ENCODE measurements at places on chromosomes 11 and 22.
A peak's percentile ranks its signal among the peaks of the same experiment; 100 is the strongest.

DNA sequence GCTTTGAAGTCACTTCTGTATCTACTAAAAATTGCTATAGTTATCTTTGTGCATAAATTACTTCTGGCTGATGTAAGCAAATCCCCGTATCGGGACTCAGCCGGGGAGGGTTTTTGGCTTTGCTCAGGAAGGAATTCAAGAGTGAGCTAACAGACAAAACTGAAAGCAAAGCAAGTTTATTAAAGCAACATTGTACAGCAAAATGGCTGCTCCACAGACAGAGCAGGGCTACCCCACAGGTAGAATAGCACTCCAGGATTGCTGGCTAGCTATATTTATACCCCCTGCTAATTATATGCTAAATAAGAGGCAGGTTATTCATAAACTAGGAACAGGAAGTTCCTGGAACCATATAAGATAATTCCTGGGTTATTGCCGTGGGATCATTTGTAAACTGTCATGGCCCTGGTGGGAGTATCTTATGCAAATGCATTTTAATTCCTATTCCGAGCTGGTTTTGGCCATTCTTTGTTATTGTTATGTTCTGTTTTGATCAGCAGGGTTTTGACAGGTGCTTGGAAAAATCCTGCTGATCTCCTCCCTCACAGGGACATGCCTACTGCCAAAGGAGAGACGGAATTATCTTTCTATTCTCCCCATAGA, 15.2 kb downstream of the MIF start:
- DNase-seq: no peak

DNA sequence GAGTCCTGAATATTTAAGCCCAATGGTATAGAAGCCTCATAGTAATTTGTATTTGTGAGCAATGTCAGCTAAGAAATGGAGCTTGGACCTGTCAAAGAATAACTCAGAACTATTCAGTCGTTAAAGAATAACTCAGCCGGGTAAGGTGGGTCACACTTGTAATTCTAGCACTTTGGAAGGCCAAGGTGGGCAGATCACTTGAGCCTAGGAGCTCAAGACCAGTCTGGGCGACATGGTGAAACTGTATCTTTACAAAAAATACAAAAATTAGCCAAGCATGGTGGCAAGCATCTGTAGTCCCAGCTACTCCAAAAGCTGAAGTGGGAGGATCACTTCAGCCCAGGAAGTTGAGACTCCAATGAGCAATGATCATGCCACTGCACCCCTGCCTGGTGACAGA, 1526.5 kb downstream of the LRRC4C start:
- DNase-seq: no peak

DNA sequence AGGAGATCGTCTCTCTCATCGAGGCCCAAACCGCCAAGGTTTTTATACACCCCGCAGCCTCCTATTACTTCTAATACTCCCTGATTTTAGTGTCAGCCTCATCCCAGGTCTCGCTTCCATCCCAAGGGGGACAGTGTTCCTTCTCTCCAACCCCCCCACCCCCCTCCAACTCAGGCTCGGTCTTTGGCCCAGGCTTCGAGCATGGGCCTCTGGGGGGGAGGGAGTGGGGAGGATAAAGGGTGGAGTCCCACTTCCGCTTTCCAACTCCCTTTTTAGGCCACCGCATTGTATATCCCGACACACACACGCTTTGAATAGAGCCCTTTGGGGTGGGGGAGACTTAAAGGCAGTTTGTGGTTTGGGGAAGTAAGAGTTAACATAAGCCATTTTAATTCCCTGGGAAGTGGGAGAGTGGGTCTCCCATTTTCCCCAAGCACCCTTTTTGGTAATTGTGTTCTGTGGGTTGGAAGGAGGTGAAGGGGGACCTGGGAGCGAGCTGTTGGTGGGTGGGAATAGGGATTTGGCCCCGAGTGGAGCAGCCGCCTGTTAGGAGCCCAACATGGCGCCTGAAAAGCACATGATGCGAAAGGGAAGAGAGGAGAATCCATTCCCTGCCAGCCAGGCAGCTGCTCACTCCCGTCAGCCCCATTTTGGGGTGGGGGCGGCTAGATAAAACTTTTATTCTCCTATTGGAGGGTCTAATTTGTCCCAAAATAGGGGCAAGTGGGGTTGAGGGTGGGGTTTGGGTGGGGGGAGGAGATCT, 844 bp downstream of the PCF11 start:
- DNase-seq: peak; percentile 43

GRCh38 chr11:23679041-23679440, 817.8 kb upstream of the LUZP2 start:
- DNase-seq: no peak

GRCh38 chr11:7032692-7033091, 12.4 kb downstream of the NLRP14 start:
- no peak for DNase-seq

DNA sequence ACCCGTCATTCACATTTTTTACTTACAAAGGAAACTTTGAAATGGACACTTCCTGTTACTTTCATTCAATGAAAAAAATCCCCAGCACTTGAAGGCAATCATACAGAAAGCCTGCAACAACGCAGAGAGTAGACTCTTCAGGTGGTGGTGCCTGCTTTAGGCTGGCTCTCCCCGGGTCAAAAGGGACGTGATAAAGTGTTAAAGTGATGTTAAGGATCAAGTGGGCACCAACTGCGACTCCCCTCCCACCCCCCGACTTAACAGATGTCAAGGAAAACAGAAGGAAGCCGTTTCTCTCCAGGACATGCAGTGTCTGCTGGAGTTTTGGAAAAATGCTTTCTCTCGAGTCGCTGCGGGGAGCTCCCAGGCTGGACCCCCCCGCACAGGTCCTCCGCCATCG, 414 bp upstream of the PNPLA3 start:
- DNase-seq: no peak

DNA sequence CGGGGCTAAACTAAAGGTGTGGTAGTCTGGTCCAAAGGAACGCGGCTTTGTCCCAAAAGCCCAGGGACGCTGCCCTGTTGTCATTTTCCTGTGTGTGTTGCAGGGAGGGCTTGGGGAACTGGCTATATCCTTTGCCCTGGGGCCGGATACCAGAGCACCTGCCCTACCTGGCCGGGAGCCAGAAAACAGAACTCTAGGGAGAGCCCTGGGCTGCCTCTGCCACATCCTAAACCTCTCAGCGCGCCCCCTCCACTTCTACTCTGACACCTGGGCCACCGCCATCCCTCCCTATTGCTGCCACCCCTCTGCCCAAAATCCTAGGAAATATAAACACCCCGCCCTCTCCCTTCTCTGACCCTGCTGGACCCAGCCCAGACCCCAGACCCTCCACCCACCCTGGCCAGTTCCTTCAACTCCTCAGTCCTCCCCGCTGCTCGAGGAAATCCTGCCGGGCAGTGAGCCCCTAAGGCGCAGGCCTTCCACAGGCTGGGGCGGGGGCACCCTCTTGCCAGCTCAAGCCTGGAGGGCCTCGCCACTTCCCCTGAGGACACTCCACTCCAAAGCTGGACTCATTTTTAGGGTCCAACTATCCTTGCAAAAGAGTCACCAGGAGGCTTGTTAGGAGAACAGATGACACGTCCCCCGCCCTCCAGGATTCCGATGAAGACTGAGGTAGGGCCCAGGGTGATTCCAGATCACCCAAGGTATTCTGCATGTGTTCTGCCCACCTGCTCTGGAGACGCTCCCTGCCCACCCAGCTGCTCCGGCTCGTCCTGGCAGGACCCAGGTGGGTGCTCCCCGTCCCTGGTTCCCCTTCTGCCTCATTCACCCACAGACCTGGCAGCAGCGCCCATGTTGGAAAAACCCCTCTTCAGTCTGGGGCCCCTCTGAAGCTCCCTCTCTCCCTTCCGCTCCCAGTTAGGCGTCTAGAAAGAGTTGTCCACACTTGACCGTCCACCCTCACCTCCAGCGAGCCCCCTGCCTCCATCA, 12.2 kb downstream of the KCTD17 start:
- no peak for DNase-seq

DNA sequence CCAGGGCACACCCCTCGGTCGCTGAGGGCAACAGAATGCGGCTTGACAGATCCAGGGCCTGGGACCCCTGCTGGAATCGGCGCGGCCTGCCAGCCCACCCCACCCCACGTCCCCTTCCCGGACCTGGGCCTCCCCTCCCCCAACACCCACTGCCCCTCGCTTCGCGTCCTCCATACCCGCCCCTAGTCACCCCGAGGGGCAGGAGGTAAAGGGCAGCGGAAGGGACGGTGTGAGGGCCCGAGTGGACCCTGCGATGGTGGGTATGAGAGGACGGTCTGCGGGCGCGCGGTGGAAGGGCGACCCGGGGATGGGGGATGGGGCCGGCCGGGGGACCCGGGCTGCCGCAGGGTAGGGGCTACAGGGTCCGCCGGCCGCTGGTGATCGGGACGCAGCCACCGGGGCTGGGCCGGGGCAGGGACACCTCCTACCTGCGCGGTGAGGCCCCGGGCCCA, 311 bp downstream of the APBB1 start:
- DNase-seq: no peak
